SK-N-SH treated with all-trans-retinoic acid at 6 μM for 48 hours (cell line): ENCODE measurements at places on chromosomes 11 and 22.

DNA sequence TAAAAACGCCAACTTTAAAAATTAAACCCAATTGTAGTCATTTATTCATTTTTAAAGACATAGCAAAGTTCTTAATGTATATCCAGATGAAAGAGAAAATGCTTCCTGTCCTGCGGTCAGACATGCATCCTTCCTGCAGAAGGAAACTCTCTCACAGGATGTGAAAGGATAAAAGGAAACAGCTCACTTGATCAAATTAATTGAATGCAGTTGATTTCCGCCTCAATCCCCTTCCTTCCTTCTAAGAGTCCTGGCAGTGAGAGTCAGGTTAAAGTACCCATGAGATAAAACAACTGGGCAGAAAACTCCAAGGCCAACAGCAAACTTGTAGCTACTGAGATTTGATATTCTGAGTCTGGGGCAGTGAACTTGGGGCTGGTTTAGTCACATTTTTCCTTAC, 38.5 kb downstream of the CWC15 start:
- no peak for ATAC-seq

GRCh38 chr11:17876827-17877226, 136.0 kb downstream of the SERGEF start:
- ATAC-seq = no peak

GRCh38 chr11:37343290-37343689, 745.3 kb upstream of the RAG2 start:
- ATAC-seq = no peak

- ATAC-seq = no peak
Measured at GRCh38 chr11:81342966-81343365, 1390.7 kb downstream of the FAM181B start.

DNA sequence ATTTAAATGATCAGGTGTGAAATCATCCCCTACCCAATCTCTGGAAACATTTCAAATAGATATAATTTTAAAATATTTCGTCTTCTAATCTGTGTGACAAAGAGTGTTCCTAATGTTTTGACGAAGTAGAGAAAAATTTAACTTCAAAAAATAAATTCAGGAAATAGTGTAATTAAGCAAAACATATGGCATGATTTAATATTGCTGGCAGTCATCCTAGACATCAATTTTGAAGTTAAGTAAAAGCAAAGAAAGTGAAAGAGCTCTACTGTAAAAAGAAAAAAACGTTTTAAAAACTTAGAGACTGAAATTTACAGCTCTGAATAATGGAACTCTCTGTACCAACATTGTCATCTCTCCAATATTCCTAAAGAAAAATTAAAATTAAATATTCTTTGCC, 1062.3 kb downstream of the LRRC4C start:
- ATAC-seq = peak; percentile 47

DNA sequence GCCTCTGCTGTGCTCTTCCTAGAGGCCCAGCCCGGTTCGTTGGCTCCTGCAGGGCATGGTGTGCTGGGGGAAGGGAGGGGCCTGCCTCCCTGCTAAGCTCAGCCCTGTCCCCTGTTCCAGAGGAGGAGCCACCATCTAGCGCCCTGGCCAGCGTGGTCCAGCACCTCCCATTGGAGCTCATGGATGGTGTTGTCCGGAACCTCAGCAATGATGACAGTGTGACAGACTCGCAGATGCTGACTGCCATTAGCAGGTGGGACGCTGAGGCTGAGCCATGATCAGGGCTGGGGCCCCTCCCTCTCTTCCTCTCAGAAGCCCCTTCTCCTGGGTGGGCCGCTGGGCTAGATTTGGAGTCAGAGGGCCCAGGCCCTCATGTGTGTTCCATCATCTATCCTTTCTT, 9.1 kb downstream of the USP35 start:
- no peak for ATAC-seq

- ATAC-seq = no peak
Measured at GRCh38 chr11:70000228-70000627, 77.9 kb upstream of the ANO1 start.

DNA sequence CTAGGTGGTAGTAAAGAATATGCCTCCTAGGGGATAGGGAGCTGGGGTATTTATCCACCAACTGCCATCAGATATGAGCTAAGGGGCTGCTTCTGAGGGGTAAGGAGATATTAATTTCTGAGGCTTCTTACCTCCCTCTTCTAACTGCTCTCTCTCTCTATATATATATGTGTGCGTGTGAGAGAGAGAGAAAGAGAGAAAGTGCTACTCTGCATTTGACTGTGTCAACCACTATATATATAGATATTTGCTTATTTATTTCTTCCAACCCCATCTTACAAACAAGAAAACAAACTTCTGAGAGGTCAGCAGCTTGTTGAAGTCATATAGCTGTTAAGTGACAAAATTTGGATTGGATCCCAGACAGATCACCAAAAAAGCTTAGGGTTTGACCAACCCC, 5.9 kb upstream of the HEPACAM start:
- no peak for ATAC-seq

GRCh38 chr11:119204066-119204465, 2.1 kb upstream of the CBL start:
- ATAC-seq = no peak

- ATAC-seq = peak; percentile 87
Measured at GRCh38 chr11:79413268-79413667, 27.6 kb downstream of the TENM4 start.

- ATAC-seq = peak; percentile 73
Measured at GRCh38 chr11:97361812-97362378, 972.1 kb downstream of the JRKL start.

DNA sequence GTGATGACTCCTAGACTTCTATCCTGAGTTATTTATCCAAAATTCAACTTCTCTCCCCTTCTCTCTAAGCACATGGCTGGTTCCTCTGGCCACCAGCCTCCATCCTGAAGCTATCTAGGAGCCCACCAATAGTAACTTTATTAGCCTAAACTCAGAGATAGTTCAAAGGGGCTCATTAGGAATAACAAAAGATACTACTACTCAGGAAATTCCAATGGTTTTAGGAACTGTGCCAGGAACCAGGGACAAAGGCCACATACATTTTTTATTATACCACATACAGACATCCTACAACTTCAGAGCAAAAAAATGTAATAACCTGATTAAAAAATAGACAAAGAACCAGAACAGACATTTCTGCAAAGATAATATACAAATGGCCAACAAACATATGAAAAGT, 27.9 kb downstream of the SLC25A17 start:
- ATAC-seq = no peak

DNA sequence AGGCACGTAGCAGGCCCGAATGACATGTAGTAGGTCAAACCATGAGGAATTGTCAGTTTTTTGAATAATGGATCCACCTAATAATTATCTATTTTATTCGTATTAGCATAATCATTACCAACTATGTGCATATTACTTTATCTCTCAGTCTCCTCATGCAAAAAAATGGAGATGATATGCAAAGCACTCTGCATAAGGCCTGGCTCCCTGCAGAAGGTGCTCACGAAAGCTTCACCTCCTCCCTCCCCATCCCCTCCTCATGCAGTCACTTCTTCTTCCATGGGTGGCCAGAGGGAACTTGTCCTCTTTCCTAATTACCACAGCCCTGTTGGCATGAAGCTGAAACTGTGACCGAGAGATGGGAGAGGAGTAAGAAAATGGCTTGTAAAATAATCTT, 20.8 kb upstream of the TSKU start:
- no peak for ATAC-seq

DNA sequence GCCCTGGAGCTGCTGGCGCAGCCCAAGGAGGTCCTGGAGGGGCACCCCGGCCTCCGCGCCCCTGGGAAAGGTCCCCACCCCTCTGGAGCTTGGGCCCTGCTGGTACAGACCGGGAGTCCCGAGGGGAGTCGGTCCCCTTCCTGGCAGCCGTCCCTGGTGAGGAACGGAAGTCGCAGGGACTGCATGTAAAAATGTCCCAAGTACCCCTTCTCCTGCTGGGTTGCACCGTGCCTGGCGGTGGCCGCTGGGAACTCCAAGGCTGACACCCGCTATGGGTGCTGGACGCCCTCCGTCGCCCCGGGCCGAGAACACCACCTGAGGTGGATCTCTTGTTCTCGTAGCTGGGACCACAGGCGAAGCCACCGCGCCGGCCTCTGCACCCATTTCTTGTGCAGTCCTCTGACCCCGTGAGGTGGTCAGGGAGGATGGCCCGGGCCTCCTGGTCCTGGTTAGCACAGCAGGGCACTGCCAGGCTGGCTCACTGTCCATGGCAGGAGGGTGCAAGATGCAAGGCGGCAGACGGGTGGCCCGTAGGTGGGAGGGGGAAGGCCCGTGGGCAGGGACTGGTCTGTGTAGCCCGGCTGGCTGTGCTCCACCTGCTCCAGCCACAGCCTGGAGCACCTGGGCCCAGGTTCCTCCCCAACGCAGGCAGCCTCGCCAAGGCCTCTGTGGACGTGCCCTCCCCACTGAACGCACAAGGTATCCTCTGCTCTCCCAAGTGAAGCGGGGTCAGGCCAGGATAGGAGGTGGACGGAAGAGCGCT, 165.2 kb downstream of the IGLL1 start:
- ATAC-seq = no peak

- no peak for ATAC-seq
Measured at GRCh38 chr11:77501758-77502157, 27.9 kb upstream of the PAK1 start.

- no peak for ATAC-seq
Measured at GRCh38 chr11:46342239-46342638, 5.0 kb upstream of the DGKZ start.

DNA sequence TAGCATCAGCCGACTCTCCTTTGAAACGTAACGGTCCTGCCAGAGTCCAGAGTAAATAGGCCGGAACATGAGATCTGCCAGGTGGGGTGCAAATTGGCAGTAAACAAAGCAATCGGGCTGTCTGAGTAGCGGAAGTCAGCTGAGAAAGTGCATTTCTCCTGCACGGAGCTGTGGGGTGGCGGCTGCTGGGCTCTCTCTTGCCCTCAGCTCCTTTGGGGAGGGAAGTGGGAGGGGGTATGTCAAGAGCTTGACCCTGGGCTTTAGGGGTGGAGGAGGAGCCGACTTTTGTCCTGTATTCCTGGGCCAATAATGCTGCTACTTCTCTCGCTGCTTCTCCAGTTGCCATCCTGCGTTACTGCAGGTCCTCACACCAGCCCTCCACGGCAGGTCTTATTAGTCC, 11.6 kb downstream of the GRIK4 start:
- ATAC-seq = no peak

GRCh38 chr11:107397357-107397756, 60.3 kb downstream of the CWF19L2 start:
- ATAC-seq = no peak

DNA sequence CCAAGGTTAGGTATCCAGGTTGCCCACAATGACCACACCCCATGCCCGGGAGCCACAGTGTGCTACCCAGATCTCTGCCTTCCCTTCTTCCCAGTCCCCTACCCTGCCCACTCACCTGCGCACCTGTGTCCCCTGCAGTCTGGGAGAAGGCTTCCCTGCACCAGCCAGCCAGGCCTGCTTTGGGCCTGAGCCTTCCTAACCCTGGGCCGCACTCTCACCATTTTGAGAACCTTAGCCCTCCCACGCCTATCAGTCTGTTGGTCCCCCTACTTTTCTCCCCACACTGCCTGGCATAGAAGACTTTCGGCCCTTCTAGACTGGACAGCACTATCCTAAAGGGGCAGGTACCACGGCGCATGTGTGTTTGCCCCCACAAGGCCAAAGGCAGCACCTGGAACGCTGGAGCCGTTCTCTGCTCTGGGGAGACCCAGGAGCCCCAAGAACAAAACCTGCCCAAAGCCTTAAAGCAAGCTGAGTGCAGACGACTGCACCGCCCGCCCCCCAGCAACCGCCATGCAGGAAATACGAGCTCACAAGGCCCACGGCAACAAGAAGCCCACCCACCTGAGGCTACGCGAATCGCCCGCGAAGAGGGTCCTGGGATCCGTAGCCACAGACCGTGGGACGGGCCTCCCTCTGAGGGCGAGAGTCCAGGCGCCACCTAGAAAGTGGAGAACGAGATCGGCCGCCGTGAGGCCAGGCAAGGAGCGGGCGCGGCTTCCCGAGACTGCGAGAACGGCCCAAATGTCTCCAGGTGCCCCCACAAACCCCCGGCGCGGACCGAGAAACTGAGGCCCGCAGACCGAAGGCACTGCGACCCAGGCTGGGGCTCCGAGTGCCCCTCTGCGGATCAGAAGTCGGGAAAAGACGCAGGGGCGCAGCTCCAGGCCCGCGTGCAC, 546 bp downstream of the GNB1L start:
- ATAC-seq = peak; percentile 32
